ENCODE measurements at places on chromosomes 2 and 18.

DNA sequence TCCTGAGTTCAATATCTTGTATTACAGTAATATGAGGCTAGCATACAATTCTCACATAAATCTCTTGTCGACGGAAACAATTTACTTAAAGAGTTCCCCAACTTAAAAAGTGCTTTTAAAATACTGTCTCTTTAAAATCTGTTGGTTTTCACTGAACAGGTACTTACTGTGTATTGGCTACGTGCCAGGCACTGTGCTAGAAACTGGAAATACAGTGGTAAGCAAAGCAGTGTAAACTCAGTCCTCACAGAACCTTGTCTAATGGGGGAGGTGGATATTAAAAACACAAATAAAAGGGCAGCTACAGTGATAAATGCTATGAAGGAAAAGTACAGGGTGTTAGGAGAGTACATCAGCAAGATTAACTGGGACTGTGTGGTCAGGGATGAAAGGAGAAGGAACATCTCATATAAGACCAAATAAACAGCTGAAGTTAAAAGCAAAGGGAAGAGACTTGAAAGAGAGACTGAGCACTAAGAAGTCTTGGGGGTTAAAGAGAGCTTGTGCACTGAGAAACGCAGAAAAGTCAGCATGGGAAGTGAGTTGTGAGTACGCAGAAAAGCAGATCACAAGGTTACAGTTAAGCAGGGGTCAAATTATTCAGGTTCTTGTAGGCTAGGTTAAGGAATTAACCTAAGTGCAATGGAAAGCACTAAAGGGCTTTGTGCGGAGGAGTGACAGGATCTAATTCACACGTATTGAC, 52.5 kb downstream of the USP40 start:
- no peak for DNase-seq

- no peak for DNase-seq
Observed at GRCh38 chr2:70450641-70451250, 102.9 kb downstream of the TGFA start.

- DNase-seq, result peak; percentile 40
Observed at GRCh38 chr2:32498306-32498705, 129.5 kb upstream of the TTC27 start.

- DNase-seq, result no peak
Observed at GRCh38 chr2:134029418-134029817, 224.5 kb upstream of the MGAT5 start.

- DNase-seq, result no peak
Observed at GRCh38 chr2:118222273-118222594, 134.0 kb downstream of the INSIG2 start.

- no peak for DNase-seq
Observed at GRCh38 chr2:155240176-155240575, 541.7 kb downstream of the KCNJ3 start.

GRCh38 chr2:219638217-219638947, 11.0 kb downstream of the SLC4A3 start:
- DNase-seq, result no peak

DNA sequence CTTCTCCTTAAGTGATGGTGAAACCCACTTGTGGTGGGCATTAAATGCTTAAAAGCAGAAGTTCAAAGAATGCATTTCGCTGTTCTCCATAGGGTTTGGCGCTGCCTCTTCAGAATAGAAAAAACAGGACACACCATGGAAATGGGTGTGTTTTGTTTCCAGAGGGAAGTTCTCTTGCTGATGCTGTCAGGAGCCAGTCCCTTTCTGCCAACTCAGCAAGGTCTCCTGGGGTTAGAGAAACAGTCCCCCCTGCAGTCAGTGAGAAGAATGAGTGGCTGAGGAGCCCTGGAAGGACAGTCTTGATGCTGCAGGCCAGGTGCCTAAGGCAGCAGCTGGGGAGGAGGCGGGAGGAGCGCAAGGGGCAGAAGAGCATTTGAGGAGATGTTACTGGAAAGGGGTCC, 37.8 kb upstream of the ASAP2 start:
- DNase-seq, result peak; percentile 67

DNA sequence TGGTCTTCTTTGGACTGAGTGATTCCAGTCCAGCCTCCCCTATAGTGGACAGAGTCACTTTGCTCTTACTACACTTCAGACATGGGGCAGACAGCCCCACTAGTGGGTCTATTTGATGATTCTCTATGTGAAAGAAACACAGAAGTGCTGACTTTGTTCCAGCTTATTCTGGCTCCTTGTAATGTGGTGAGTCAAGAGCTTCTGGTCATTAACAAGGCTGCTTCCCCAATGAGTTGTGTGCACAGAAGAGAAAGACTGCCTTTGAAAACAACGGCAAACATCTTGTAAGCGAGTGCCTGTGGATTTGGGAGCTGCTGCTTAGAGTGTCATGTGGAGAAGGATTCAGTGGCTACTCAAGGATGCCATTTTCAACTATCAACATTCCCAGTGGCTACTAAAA, 39.1 kb downstream of the RMC1 start:
- peak; percentile 65 for DNase-seq

DNA sequence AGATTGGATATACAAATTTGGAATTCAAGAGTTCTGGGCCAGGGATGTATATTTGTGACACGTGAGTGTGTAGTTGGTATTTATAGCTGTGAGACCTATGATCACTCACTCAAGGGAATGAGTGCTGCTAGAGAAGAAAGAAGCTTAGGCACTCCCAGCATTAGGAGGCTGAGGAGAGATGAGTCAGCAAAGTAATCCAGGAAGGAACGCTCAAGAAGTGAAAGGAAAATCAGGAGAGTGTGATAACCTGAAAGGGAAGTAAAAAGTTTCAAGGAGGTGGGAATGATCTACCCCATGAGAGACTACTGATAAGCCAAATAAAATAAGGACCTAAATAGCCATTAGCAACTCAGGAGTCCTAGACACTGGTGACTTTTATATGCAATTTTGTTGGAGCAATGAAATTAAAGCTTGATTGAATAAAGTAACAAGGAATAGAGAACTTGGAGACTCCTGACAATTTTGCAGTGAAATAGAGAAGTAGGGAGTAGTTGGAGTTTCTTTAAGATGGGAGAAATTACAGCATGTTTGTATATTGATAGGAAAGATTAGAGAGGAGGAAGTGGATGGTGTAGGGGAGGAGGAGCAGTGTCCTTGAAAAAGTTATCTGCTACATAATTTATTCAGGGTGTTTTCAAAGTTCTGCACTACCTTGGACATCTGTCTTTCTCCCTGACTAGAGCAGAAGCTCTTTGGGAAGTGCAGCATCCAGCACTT, 89.9 kb downstream of the UBE2E3 start:
- no peak for DNase-seq

DNA sequence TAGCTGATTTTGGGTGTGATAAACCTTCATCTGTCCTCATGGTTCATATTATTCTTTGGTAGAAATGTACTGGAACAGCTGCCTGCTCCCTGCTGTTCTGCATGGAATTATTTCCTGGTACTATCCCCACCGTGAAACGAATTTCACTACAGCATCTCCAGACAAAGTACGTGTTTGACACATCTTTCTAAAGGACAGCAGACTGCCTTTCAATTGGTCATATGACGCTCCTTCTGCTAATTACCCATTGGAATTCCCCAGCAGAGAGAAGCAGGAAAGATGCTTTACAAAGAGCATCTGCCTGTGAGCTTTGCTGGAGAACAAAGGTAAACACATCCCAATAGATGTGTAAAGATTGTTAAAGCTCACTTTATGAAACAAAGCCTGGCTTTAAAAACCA, 4.4 kb upstream of the RFX8 start:
- peak; percentile 30 for DNase-seq

- DNase-seq, result no peak
Observed at GRCh38 chr18:58310517-58310916, 266.5 kb downstream of the NEDD4L start.

DNA sequence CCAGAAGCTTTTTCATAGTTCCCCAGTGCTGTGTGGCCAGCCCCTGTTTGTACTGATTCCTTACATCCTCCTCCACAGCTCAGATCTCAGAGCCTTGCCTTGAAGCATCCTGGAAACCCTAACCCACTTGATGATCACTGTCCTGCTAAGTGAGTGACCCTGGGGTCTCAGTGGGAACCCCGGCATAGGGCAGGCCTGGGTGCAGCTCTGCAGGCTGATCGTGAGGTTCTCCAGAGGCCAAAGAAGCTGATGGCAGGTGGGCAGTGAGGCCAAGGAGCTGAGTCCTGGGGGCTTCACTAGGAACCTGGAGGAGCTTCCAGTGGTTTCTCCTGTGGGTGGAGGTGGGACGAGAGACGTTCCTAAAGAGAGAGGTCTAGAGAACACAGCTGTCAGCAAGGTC, 47.4 kb upstream of the BIN1 start:
- DNase-seq, result no peak

GRCh38 chr2:95738301-95738700, 146.5 kb downstream of the TRIM43 start:
- DNase-seq, result no peak

- no peak for DNase-seq
Observed at GRCh38 chr18:53148123-53148522, 808.1 kb downstream of the DCC start.

GRCh38 chr2:9655441-9656269, 24.9 kb upstream of the YWHAQ start:
- no peak for DNase-seq

- DNase-seq, result no peak
Observed at GRCh38 chr2:202032846-202033316, 774 bp upstream of the FZD7 start.

DNA sequence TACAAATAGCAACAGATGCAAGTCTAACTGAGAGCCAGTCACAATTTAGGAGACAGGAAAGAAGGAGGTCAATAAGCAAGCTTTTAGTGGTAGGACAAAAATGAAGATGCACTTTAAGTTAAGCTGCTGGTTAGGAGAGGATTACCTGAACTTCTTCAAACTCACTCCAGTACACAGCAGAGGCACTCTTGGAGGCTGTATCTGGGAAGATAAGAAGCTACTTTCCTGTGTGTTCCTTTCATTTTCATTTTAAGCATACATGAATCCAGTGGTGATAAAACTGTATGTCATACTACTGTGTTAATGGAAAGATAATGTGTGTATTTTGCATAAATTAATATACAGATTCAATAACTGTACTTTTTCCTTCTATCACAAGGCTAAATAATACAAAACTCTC, 49.6 kb downstream of the HYCC2 start:
- no peak for DNase-seq

GRCh38 chr2:223041527-223042109, 10.4 kb upstream of the KCNE4 start:
- peak; percentile 71 for DNase-seq

DNA sequence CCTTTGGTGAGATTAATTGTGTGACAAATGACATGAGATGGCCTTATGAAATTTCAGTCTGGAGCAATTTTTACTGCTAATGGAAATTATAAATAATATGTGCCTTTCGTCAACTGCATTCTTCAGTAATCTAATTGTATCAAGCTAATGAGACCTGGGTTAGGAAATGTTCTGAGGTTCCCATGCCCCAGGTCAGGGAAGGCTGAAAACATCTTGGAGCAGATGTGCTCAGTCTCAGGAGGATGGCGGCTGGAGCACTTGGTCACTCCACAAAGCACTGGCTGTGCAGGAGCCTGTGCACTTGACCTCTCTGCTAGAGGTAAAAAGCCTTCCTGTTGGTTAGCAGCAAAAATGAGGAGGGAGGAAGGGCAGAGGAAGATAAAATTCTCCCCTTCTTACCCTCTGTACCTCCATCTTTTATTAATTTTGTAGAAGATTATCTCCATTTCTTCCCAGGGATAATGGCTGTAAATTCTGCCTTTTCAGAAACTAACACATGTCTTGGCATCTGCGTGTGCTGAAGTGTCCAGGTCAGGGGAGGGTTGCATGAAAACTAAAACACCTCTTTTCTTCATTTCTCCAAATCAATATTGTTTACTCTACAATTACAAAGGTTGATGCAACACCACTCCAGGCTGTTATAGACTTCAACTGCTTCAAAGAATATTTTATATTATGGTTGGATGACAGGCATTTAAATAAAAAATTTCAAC, 1606.4 kb upstream of the ACVR2A start:
- no peak for DNase-seq

DNA sequence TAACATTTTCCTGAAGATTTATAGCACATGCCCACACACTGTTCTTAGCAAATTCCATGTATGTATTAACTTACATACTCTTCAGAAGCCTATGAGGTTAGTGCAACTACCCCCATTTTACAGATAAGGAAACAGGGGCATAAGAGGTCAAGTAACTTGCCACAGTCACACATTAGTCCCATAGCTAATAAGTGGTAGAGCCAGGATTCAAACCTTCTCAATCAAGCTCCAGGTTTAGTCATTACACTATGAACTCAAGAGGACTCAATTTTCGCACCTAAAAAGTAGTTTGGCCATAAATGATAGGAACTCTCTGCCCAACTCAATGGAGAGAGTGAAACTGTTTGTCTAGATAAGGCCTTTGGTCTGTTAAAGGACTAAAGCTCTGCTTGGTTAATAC, 9.7 kb upstream of the RIF1 start:
- no peak for DNase-seq

DNA sequence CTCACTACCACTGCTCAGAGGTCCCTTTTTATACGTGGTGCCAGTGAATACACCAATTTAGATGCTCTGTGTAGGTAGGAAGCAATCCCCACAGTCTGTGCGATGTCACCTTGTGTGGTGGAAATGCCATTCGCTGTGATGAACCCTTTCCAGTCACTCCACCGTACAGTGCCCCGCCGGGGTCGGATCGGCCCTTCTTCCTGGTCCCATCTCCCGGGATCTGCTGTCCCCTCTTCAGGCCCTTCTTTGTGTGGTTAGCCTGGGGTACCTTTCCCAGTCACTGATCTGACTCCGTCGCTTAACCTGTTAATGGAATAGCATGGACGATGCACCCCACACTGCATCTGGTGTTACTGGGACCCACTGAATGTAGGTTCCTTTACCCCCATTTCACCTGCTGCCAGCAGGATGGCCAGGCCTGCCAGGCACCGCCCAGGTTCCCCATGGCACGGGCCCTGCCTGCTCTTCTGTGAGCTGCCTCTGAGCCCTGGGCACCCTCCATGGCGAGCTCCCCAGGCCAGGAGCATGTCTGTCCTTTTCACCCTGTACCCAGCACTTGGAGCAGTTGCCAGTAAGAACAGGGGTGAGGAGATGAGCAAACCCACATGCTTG, 18.0 kb downstream of the TWIST2 start:
- DNase-seq, result no peak

DNA sequence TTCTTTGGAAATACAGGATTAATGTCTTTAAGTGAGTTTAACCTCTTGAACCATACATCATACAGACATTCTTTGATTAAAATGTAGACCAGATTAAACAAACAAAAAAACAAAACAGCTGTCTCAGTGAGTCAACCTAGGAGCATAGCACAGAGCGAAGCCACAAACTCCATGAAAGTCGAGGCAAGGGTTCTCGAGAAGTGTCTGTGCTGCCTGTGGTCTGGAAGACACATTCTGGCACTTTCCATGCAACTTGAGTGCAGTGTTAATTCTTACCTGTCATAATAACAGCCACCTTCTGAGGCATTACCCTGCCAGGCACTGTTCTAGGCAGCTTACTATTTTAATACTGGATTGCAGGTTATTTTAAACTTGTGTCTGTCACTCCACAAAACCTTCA, 435.5 kb upstream of the MMADHC start:
- DNase-seq, result no peak

GRCh38 chr2:75021672-75022071, 63.2 kb downstream of the POLE4 start:
- DNase-seq, result no peak
